NT2/D1 (cell line): ENCODE measurements at places on chromosomes 11 and 22.

DNA sequence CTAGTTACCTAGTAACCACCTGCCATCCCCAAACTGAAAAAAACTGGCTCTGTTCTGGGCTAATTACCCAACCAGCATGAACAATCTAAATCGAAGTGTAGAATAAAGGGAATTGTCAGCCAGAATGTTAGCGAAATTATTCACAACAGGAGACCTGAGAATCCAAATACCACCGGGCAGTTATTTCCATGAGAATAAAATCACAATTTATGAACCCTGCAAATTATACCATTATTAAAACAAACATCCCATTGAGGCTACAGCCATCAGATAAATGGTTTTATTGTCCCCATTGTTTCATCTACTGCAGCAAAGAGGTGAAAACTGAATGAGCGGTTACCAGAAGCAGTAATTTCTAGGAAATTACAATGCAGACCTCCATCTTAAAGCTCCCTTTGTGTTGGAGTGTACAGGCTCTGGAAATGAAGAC is 21.7 kb downstream of the FAM168A start:
- DNase-seq = no peak

GRCh38 chr11:113998574-113998973 is 23.7 kb downstream of the HTR3A start:
- DNase-seq = no peak

GRCh38 chr11:14898355-14898754 is 6.3 kb upstream of the CYP2R1 start:
- no peak for DNase-seq

DNA sequence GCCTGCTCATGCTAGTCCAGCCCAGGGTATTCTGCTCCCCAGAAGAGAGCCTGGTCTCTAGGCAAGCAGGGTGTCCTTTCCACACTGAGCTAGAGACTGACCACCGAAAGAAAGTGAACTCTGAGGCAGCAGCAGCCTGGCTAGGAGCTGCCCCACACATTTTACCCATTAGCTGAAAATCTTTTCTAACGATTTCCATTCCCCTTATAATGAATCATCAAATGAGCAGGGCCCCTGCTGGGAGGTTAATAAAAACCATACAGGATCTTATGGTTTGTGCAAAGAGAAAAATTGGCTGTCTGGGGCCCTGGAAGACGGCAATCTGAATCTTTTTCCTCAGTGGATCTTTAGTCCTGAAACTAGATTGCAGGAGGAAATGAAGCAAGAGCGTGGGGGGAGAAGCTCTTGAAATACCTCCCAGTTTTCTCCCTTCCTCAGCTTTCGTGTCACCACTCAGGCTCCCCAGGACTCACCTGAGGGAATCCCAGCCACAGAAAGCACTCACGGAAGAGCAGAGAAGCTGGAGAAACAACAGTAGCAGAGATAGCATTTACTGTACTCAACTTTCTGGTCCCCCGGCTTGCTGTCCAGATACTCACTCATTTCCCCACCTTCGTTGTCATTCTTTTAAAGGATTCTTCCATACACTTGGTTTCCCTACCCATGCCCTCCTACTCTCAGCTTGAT is 74.7 kb upstream of the CD44 start:
- DNase-seq = no peak

DNA sequence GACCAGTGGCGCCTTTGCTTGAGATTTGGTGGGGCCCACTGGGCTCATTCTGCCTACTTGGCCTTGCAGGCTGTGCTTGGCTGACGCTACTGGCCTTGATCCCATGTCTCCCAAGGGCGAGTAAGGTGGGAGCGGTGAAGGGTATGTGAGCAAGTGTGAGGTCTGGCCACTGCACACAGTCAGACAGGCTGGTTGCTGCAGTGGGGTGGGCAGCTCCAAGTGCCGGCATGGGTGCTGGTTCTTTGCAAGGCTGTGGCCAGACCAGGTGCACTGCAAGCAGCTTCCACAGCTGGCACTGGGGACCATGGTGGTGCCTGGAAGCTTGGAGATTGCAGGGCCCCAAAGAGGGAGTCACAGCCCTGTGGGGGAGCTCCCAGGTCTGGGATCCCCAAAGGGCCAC is 33.4 kb upstream of the OR10G7 start:
- no peak for DNase-seq

DNA sequence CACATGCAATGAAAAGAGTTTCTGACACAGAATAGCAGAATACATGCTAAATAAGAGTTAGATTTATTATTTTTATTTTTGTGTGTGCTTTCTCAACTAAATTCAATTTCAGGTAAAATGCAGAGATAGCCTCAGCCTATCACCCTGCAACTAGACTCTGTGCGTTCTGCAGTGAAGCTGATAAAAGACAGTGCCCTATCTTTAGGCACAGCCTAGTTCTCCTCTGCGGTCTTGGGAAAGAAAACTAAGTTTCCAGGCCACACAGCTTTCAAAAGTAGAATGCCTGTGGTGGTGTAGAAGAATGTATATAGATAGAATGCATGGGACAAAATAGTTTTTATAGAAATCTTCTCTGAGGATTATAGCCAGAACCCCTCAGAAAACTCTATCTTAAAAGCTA is 12.0 kb upstream of the MMP1 start:
- DNase-seq = no peak

DNA sequence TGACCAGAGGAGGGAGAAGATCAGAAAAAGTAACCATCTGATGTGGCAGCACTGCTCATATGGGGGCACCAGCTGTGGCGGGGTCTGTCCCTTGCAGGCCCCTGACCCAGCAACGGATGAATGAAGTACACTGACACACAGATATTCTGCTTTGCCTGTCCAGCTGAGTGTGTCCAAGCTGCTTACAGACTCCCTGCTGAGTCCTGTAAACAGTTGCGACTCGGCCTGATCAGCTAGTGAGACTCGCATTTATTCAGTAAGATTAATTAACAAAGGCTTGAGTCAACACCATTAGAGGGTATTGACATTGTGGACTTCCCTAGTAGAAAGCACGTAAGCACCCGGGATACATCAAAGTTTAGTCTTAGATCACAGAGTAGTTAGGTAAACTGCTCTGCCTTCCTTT is 15.3 kb upstream of the OR10D3 start:
- peak; percentile 35 for DNase-seq
